EH (cell line): ENCODE measurements at places on chromosomes 5 and 9.

- no peak for DNase-seq
Measured at GRCh38 chr5:144328980-144329379, 158.3 kb downstream of the KCTD16 start.

DNA sequence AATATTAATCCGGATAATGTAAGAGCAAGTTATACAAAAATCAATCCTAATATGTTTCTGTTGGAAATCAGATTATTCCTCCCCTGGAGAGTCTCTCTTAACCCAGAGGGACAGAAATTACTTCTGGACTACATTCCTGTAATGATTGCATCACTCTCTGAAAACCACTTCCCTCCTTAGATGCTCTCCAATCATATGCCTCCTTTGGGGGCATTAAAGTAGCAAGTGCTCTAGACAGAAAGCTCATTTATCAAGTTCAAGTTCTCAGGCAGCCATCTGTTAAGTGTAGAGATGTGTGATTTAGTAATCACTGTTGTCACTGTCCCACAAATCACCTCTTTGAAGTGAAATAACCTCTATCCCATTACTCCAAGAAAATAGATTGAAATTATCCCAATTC is 247.1 kb downstream of the SLCO4C1 start:
- peak; percentile 22 for DNase-seq

DNA sequence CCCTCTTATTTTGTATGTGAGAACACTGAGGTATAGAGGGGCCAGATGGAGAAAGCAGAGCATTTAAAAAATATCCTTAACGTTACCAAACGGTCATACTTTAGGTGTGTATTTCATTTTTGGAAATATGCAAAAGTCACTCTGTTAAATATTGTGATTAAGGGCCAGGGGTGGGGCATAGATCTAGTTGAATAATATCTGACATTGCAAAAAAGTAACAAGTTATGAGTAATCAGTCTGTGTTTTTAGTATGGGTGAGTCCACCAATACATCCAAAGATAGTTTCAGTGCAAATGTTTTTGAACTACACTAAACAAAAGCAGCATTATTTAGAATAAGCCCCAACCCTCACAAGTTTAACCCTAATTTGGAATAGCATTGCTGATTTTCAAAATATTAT is 45.3 kb upstream of the CCDC112 start:
- no peak for DNase-seq

- DNase-seq = no peak
Measured at GRCh38 chr5:168860503-168860902, 281.3 kb upstream of the PANK3 start.

- DNase-seq = no peak
Measured at GRCh38 chr5:162593881-162594280, 526.3 kb downstream of the GABRG2 start.

DNA sequence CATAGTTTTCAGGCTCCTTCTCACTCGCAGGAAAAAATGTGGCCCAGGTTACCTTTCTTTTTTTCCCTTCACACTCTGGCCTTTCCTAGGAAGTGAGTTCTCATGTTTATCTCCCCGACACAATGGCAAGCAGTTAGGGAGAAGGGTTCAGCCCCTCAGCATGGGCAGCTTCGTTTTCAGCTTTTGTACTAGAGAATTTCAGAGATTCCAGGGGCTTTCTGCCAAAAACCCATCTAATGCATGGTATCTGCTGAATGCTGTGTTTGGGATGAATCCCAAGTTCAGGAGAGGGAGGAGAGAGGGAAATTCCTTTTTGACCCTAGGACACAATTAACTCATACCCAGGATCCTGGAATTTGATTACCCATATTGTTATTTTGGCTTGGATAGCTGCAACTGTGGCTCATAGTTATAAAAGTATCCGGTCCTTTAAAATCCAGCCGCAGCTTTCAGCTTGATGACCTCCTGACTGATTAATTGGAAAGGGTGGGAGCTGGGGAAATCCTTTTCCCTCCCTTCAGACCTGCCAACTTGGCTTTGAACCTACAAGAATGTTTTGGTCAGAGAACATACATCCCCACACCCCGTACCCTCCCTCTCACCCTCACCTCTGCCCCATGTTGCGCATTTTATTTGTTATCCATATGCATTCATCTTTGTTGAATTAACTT is 78.4 kb downstream of the TMEM252 start:
- peak; percentile 49 for DNase-seq

GRCh38 chr5:141521244-141521781 is 32.4 kb downstream of the PCDHGC5 start:
- peak; percentile 99 for DNase-seq

DNA sequence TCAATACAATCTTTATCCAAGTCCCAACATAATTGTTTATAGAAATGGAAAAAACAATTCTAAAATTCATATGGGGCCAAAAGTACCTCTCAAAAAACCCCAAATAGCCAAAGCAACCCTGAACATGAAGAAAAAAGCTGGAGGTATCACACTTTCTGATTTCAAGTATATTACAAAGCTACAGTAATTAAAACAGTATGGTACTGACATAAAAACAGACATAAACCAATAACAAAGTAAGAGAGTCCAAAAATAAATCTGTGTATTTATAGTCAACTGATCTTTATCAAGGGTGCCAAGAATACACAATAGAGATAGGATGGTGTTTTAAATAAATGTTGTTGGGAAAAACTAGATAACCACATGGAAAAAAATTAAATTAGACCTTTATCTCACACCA is 13.6 kb upstream of the GOLPH3 start:
- DNase-seq = no peak

GRCh38 chr9:33167972-33168461 is 881 bp upstream of the B4GALT1 start:
- no peak for DNase-seq

- peak; percentile 73 for DNase-seq
Measured at GRCh38 chr5:149203921-149204441, 62.7 kb downstream of the ABLIM3 start.
